Activated CD4-positive, alpha-beta memory T cell treated with anti-CD3 and anti-CD28 coated beads for 36 hours (primary cell): ENCODE measurements at places on chromosomes 3 and 15. TPM values are rescaled to one million over a fixed set of nuclear protein-coding genes. Genes with fewer than 3 reads are reported as not detected.

GRCh38 chr3:29484633-29485032 lies 203.8 kb downstream of the RBMS3 start:
- DNase-seq: no peak

GRCh38 chr15:36050899-36051298 lies 504.9 kb upstream of the DPH6 start:
- DNase-seq: no peak

- no peak for DNase-seq
Observed at GRCh38 chr15:96858694-96859093, 528.2 kb downstream of the NR2F2 start.

The CLRN1 gene
- total RNA-seq: not detected

DNA sequence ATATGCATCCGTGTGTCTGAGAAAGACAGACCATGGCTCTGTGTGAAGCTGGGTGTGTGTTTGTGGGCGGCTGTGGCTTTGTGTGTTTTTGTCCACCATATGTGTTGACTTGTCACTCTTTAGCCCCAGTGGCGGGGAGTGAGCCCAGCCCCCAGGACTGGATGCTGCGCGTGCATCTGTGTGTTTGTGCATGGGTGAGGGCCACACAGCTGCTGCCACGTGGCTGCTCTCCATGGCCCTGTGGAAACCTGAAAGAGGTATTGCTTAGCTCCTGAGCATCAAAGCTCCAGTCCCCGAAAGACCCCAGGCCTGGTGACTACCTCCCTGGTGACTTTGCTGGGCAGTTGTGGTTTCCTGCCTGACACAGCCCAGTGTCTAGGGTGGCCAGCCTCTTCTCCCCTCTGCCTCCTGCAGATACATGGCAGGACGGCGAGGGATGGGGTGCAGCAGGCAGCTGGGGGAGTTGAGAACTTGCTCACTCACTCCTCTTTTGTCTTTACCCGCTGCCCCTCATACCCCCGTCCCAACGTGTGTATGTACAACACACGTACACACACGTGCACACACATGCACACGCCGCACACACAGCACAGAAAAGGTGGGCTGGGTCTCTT lies 6.5 kb downstream of the EPHB3 start:
- DNase-seq: no peak

DNA sequence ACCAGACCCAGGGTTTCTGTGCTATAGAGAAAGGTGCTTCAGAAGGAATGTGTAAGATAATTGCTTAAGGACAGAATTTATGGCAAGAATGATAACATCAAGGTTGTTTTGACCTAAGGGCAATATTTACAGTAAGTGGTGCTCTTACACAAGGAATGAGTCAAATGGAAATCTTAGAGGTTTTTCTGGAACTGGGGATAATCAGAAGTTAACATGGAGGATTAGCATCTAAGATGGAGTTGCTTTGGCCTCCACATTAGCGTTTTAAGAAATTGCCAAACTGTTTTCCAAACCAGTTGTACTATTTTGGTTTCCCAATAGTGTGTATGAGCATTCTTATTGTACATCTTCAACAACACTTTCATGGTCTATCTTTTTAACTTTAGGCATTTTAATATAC lies 3.1 kb downstream of the WDR93 start:
- DNase-seq: no peak

The ADIPOQ gene
- not detected for total RNA-seq

The LRTM1 gene
- not detected for total RNA-seq

The GUCA1C gene
- not detected for total RNA-seq

GRCh38 chr3:50132421-50133282 lies 22.5 kb upstream of the SEMA3F start:
- DNase-seq: no peak

The CA12 gene
- 0.10 TPM for total RNA-seq

The SRPRB gene
- 65.7 TPM for total RNA-seq

The GPR160 gene
- 7.0 TPM for total RNA-seq

DNA sequence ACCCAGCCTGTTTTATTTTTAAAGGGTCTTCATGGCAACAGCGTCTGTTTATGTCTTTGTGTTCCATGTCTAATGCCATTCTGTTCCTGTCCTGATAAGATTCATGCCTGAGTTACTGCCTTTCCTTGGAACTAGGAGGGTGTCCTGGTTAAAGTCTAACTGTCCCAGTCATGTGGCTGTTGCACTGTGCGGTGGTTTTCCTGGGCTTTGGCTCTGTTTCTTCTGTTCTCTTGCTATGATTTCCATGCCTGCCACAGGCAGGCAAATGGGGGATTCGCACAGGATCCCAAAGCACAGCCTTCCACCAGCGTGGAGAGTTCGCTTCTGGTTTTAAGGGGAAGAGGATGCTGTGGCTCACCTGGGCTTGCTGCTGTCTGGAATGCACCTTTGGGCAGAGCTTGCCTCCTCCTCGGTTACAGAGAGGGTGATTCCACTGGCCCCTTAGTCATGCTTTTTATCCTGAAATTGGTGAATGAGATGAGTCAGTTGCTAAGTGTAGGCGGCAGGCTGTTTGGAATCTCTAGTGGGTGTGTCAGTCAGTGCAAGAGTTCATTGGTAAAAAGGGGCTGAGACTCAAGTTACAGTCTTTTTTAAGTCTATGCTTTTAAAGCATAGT lies 86.8 kb downstream of the CCK start:
- peak; percentile 41 for DNase-seq

- DNase-seq: no peak
Observed at GRCh38 chr3:32421991-32422859, 30.6 kb downstream of the CMTM7 start.

The ABI3BP gene
- total RNA-seq: not detected

GRCh38 chr3:106985721-106986120 lies 391.5 kb upstream of the CCDC54 start:
- no peak for DNase-seq

DNA sequence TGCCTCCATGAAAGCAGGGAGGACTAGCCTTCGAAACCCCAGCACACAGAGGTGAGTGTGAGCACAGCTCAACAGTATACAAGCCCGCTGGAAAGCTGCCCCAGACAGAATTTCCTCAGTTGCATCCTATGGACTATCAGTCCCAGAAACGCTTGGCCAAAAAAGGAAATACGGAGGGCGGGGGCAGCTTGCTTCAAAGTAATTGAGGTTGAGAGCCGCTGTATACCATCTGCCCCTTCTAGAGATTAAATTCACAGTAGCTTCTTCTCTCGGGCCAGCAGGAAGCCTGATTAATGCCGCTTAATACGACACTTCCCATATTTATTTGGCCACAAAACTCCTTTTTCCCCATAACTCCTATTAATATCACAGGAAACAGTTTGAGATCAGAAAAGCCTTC lies 88.7 kb downstream of the LIPC start:
- no peak for DNase-seq

DNA sequence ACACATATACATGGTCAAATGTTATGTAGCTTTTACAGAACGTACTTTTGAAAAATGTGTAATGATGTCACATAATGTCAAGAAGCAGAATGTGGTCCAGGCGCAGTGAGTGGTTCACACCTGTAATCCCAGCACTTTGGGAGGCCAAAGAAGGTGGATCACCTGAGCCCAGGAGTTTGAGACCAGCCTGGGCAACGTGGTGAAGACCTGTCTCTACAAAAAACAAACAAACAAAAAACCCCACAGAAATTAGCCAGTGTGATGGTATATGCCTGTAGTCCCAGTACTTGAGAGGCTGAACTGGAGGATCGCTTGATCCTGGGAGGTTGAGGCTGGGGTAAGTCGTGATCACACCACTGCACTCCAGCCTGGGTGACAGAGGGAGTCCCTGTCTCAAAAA lies 15.9 kb upstream of the GLCE start:
- DNase-seq: no peak

The MKRN3 gene
- total RNA-seq: 3.3 TPM

The FAM174B gene
- total RNA-seq: 5.0 TPM

DNA sequence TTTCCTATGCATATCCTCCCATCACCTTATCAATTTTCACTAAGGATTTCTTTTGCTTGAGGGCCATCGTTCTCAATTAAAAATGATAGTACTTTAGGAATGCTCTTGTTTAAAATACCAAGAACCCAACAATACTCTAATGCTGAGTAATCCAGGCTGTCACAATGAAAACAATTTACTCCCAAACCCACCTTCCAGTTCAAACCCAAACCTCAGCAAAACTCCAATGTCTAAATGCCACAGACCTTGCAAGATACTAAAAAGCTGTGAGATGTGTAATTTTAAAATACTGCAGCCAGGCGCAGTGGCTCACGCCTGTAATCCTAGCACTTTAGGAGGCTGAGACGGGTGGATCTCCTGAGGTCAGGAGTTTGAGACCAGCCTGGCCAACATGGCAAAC lies 889.8 kb downstream of the ROBO1 start:
- no peak for DNase-seq

DNA sequence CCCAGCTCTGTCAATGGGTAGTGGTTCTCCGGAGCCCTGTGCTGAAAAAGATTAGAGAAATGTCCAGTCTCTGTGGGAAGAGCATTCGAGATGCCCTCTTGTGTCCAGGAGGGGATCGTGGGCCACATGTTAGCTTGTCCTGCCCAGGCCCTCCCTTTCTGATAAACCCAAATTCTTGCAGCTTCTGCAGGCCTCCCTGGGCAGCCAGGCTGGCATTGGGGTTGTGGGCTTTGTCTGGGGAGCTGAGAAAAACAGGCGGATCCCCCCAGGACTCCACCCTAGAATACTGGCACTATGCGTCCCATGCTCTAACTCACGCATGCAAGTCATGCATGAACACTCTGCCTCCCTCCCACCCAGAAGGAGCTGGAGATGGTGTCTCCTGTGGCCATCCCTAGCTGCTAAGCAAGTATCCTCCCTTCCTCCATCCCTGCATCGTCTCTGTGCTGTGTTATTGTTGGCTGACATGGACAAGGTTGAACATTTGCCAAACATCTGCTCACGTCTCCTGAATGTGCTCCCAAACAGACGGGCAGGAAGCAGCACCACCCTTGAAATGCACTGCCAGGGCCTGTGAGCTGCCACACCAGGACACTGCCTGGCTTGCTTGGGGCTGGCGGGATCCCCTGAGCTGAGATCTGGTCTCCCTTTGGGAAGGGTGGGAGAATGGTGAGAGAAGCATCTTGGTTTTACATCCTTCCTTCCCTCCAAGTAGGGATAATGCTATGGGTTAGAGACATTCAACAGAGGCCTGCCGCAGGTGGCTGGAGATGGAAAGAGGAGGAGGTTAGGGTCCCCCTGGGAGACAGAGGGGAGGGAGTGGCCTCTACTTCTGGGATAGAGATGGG lies 26.5 kb downstream of the CFAP161 start:
- DNase-seq: no peak

DNA sequence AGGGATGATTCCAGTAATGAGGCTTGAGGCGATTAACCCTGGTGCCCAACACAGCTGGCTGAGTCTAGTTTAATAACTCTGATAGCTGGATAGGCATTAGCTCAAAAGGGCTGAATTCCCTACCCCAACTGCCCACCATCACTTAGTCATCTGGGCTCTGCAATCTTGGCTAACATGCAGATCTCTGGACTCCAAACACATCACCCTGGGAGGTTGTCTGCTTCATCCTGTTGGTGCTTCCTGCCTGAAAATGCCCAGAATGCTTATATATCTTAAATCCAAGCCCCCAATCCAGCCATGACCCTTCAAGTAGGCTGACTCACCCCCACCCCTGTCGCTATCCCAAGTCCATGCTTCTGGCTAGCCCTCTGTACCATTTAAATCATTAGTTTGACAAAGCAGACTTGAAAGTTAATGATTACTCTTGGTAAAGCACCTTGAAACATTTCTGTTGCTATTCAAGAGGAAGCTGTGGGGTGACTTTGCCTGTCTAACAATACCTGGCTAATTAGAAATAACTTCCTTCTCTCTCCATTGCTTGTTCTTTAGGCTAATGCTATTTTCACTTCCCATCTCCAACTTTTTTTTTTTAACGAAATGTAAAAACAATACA lies 107.0 kb upstream of the RORA start:
- no peak for DNase-seq
